Cardiac septum (tissue), 1 donor: ENCODE measurements at places on chromosomes 1 and 21. TPM values are rescaled to one million over a fixed set of nuclear protein-coding genes. Genes with fewer than 3 reads are reported as not detected.

GRCh38 chr1:246579818-246580217 is 13.6 kb downstream of the CNST start:
- DNase-seq: no peak

DNA sequence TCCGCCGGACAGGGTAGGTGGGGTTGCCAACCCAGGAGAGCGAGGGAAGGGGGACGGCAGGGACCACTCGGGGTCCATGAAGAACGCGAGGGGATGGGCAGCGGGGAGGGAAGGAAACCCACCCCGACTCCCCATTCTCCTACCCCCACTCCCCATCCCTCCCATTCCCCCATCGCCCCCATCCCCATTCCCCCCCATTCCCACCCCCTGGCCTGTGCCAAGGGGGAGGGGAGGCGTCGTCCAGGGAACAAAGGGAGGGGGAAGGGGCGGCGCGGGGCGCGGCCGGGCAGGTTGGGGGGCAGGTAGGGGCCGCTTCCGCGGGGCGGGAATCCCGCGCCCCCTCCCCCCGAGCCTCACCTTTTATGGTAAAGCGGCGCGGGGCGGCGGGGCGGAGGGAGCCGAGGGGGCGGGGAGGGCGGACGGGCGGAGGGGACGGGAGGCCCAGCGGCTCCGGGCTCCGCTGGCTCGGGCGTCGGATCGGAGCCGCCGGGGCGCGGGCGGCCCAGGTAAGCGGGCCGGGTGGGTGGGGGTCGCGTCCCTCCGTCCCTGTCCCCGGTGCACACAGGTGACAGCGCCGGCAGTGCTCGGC is at the start of gene FBLIM1:
FBLIM1 (plus strand) TSS at position 453 of the 589 bp plus-strand sequence. CDS start 6,189 bp downstream, outside the sequence.
- DNase-seq: no peak

DNA sequence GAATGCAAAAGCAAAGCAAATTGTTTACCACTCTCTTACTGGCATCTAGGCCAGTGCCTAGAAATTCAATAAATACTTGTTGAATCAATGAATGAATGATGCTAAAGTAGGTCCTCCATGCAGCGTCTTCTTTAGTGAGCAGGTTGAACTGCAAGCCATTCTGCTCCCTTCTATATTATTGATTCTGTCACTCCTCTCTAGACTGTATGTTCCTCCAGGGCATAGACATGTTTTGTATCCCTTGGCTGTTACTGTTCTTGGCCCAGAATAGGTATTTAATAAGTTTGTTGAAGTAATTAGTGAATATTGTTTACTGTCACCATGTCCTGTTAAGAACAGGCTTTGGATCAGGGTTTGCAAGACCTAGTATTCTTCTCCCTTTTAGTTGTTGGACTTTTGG is 43.7 kb downstream of the OSBPL9 start:
- DNase-seq: no peak

- DNase-seq: no peak
These were observed 252.7 kb upstream of the CSF3R start for GRCh38 chr1:36735436-36735835.

Gene UBASH3A
- not detected for total RNA-seq

Gene CRP
- total RNA-seq: not detected

Gene OPRD1
- total RNA-seq: not detected

- no peak for DNase-seq
These were observed 188.3 kb upstream of the ZRANB2 start for GRCh38 chr1:71269179-71269578.

Gene CHI3L2
- 0.57 TPM for total RNA-seq

GRCh38 chr1:5877001-5877400 is 115.2 kb downstream of the NPHP4 start:
- no peak for DNase-seq

DNA sequence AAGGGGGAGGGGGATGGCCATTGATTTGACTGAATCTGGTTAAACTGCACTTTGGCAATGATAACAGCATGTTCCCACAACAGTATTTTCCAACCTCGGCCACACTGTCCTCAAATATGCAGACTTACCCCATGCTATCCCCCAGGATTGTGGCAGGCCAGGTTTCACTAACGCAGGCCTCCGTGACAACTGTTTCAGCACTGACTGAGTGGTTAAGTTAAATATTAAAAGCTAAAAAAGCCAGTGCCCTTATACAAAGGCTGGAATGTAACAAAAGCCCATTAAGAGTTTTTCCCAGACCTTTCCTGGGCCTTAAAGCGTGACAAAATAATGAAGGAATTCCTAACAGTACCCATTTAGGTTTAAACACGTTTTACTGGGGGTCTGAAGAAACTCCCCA is 202.9 kb downstream of the USP25 start:
- no peak for DNase-seq

Gene SPRR5
- not detected for total RNA-seq

GRCh38 chr1:194103516-194104246 is 917.3 kb upstream of the B3GALT2 start:
- no peak for DNase-seq

- DNase-seq: no peak
These were observed 23.4 kb downstream of the GTF2B start for GRCh38 chr1:88867743-88868521.

Gene SESN2
- 4.7 TPM for total RNA-seq

- DNase-seq: no peak
These were observed 61.1 kb upstream of the PDE9A start for GRCh38 chr21:42592156-42592820.

Gene LENEP
- not detected for total RNA-seq

DNA sequence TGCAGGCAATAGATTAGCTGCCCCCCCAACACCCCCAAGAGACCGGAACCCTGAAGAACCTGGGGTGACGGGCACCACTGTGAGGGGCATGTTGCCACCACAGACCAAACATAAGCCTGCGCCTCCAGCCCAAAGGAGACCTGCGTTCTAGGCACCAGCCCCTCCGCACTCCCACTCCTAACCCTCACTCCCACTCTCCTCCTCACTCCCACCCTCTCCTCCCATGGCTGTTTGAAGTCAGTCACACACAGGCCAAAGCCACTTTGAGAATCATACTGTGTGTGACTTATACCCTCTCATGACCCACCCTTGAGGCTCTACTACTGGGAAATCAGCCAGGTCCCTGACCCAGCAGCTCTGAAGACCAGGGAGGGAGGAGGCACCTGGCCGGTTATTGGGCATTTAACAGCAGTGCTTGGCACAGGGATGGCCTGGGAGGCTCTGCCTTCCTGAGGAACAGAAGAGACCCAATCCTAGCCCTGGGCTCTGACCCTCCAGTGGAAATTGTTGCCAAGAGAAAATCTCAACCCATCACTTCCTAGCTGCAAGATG is 43.5 kb downstream of the FBXO2 start:
- no peak for DNase-seq

GRCh38 chr1:182507685-182508084 is 57.7 kb downstream of the RGSL1 start:
- no peak for DNase-seq

GRCh38 chr1:5769146-5769545 is 223.1 kb downstream of the NPHP4 start:
- no peak for DNase-seq

DNA sequence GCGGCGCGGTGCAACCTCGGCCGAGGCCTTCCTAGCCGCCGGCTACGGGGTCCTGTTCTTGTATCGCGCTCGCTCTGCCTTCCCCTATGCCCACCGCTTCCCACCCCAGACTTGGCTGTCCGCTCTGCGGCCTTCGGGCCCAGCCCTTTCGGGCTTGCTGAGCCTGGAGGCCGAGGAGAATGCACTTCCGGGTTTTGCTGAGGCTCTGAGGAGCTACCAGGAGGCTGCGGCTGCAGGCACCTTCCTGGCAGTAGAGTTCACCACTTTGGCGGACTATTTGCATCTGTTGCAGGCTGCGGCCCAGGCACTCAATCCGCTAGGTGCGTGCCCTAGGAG is 379 bp downstream of the PPCS start:
- peak; percentile 86 for DNase-seq

DNA sequence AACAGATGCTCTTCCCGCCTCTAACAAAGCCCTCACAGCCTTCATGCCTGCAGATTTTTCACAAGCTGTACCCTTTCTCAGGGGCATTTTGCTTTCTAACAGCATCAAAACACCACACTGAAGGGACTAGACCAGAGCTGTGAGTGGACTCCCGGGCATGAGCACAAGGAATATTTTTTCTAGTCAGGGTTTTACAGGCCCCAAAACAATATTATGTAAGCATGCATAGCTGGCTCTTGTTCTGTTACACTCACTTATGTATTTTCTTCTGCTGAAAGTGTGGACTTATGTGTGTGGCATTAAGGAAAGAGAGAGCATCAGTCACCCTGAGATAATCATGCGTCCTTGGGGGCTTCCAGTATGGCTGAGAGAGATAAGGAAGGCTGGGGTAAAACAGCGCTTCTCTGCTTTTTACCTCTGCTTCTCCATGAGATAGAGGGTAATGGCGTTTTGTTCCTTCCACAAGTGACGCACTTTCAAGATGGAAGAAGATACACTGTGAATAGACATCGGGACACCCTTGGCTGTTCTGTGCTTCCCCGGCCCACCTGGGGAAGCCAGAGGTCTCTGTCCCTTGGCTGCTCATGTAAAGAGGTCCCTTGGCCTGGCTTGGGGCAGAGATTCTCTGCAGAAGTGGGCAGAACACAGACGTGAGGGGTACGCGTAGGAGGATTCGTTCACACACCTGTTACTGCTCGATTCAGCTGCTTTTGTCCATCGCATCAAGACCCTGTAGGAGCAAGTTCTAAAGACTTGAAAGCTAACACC is 266.7 kb upstream of the RAB4A start:
- no peak for DNase-seq

- DNase-seq: no peak
These were observed 36.9 kb upstream of the TARBP1 start for GRCh38 chr1:234515821-234516241.

DNA sequence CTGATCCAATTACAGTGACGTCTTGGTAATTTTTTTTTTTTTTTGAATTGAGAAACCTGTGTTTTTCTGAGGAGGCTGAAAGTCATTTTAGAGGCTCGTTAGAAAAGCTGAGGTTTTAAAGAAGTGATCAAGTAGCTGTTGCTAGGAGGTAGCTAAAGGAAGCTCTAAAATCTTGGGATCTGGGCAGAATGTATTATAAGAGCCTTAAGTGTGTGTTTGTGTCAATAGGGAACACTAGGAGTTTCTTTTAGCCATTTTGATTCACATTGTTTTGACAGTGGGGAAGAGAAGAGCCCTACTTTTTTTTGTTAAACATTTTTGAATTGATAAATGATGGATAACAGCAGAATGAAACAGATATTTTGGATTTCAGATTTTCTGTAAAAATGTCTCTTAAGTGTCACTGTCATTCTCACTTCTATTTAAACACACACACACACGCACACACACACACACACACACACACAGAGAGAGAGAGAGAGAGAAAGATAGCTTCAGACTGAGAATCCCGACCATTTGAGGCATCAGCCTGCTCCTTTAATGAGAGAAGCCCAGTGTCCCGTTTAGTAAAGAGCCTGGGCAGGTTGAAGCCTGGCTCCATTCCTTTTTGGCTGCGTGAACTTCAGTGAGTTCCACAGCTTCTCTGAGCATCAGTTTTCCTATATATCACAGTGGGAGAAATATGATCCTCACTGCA is 79.1 kb upstream of the GPR88 start:
- no peak for DNase-seq

Gene PLPP3
- 61.0 TPM for total RNA-seq

GRCh38 chr21:38183961-38184360 is 72.8 kb upstream of the KCNJ15 start:
- DNase-seq: no peak

DNA sequence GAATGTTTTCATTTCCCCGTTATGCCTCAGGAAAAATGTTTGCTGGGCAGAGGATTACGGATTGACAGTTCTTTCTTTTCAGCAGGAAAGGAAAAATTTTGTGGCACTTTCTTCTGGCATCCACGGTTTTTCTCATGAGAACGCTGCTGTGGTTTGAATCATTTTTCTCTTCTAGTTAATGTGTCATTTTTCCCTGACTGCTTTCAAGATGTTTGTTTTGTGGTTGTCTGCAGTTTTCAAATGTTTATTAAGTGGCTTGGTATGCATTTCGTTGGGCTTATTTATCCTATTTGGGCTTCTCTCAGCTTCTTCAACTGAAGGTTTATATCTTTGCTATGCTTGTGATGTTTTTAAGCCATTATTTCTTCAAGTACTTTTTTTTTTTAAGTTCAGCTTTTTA is 359.0 kb downstream of the RGS7 start:
- no peak for DNase-seq

Gene ZNF683
- total RNA-seq: not detected

GRCh38 chr1:187692799-187693198 is 864.0 kb downstream of the PLA2G4A start:
- DNase-seq: no peak

DNA sequence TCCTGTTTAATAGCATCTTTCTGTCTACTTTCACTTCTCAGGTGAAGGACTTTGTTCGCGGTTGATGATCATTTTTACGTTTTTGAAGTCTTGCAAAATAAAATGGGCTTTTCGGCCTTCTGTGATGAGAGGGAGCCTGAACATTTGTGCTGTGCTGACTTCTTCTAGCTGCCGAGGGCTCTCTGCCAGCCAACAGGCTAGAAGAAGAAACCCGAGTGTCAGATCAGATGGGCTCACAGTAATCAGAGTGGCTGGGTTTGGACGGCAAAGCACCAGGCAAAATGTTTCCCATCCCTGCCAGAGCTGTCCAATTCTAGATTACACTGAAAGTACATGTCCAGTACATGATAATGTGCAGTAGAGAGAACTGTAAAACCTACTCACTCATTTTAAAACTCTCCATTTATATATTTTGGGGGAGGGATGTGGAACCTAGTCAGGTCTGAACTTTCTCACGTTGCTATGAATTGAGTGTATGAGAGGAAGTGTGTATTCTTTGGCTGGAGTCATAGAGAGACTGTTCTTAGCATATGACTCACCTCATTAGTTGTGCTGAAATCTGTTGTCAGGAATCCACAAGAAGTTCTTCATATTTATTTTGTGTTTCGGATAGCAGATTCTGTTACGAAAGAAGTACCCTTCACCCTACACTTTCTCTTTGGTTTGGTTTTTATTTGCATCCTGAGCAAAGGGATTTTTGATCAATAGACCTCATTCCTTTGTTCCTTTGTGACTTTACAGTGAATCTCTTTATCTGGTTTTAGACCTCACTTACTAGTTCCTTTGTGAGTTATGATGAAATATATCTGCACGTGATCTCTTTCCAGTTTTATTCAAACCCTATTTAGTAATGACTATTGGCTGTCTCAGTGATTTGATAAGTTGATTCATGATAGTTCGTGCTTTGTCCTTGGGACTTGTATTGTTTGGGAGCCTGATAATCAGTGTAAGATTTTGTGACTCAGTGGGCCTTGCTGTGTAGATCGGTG is 4.8 kb downstream of the ATP1A1 start:
- DNase-seq: no peak

GRCh38 chr1:203096566-203096965 is 10.8 kb upstream of the MYOG start:
- no peak for DNase-seq

Gene NMNAT2
- total RNA-seq: 1.9 TPM

GRCh38 chr1:102742426-102742825 is 365.9 kb downstream of the COL11A1 start:
- no peak for DNase-seq

- DNase-seq: no peak
These were observed 57.1 kb upstream of the DR1 start for GRCh38 chr1:93288558-93288957.

Gene TRPM2
- 1.2 TPM for total RNA-seq
